Central memory CD4-positive, alpha-beta T cell (primary cell): ENCODE measurements at places on chromosomes 5 and 9.

GRCh38 chr9:6444128-6444527 lies 31.1 kb downstream of the UHRF2 start:
- DNase-seq = no peak

- DNase-seq = no peak
These were observed 108.4 kb downstream of the PSD2 start for GRCh38 chr5:139903795-139904565.

- DNase-seq = no peak
These were observed 20.7 kb downstream of the SLIT3 start for GRCh38 chr5:169280286-169280685.

- no peak for DNase-seq
These were observed 146.5 kb upstream of the TLX3 start for GRCh38 chr5:171162596-171162995.

DNA sequence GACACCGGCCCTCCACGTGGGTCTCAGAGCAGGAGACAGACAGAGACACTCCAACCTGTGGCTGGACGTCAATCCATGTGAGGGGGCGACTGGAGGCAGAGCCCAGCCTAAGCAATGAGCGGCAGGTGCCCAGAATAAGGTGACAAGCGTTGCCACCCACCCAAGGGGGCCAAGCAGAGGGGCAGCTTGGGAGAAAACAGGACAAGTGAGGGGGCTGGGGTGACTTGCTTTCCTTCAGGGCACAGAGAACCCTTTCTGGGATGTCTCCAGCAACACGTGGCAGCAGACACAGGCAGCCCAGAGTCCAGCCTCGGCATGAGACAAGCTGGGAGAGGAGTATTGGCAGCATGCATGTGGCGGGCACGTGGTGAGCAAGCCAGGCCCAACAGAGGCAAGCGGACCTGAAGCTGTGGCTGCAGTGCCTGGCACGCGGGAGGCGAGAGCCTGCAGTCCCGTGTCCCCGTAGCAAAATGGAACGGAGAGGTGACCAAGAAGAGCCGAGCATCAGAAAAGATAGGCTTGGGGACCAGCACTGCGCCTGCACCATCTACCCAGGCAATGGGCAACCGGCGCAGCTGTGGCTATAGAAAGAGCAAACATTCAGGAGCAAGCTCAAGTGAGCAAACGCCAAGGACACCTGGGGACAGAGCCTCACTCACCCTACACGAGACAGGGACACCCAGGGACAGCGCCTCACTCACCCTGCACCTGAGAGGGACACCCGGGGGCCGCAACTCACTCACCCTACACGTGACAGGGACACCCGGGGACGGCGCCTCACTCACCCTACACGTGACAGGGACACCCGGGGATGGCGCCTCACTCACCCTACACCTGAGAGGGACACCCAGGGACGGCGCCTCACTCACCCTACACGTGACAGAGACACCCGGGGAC lies 6.2 kb downstream of the TERT start:
- no peak for DNase-seq

- no peak for DNase-seq
These were observed 48.2 kb downstream of the DAPK1 start for GRCh38 chr9:87545858-87546257.

- no peak for DNase-seq
These were observed 40.9 kb downstream of the CETN3 start for GRCh38 chr5:90368454-90369246.

GRCh38 chr5:34534523-34535103 lies 121.5 kb upstream of the RAI14 start:
- no peak for DNase-seq

DNA sequence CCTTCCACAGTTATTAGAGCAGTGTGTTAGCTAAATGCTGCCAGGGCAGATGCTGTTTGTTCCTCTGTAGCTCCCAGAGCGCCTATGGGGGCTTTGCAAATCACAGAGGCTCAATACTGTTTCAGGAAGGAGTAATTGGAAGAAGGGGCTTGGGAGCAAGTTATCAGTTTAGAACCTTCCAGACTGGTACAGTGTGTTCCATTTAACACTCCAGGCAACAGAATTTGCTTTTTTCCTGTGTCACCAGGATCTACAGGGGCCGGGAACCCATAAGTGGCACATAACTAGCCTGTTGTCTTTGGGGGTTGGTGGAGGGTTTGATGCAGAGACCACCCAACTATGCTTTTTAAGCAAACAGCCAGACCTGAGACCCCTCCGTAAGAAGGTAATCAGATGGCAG lies 307.3 kb upstream of the KCNN2 start:
- no peak for DNase-seq

DNA sequence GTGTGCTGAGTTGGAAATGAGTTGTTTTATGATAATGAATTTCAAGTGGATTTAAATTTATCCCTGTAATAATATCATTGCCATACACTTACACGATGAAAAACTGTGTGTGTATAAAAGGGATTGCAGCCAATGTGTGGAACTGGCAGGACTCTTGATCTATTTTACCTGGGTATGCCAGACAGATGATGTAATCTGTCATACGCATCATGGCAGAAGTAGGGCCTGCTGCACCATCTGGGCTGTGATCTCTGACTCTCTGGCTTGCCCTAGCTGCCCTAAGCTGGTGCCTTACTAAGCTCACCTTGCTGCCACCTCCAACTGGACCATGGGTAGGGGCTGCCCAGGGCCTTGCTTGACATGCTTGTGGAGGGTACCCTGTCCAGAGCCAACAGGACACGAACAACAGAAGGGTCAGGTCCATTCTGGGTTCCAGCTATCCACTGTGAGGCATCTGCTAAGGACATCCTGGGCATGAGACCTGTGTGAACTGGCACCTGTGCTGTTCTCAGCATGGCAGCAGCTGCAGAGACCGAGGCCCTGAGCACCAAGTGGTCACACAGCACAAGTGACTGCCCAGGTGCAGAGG lies 184.2 kb downstream of the FSTL4 start:
- DNase-seq = no peak

- no peak for DNase-seq
These were observed 46.3 kb downstream of the AP3S1 start for GRCh38 chr5:115888027-115888426.

- DNase-seq = no peak
These were observed 415.7 kb downstream of the ZNF608 start for GRCh38 chr5:124330595-124331220.

GRCh38 chr5:35320029-35320428 lies 89.7 kb upstream of the PRLR start:
- no peak for DNase-seq

- DNase-seq = no peak
These were observed 8.7 kb downstream of the EBF1 start for GRCh38 chr5:159091065-159091464.

DNA sequence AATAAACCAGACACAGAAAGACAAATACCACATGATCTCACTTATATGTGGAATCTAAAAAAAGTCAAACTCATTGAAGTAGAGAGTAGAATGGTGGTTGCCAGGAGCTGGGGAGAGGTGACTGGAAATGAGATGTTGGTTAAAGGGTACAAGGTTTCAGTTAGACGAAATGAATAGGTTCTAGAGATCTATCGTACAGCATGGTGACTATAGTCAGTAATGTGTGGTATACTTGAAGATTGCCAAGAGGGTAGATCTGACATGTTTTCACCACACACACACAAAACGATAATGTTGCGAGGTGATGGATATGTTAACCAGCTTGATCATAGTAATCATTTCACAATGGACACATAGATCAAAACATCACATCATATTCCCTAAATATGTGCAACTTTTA lies 46.4 kb downstream of the FGF1 start:
- no peak for DNase-seq

DNA sequence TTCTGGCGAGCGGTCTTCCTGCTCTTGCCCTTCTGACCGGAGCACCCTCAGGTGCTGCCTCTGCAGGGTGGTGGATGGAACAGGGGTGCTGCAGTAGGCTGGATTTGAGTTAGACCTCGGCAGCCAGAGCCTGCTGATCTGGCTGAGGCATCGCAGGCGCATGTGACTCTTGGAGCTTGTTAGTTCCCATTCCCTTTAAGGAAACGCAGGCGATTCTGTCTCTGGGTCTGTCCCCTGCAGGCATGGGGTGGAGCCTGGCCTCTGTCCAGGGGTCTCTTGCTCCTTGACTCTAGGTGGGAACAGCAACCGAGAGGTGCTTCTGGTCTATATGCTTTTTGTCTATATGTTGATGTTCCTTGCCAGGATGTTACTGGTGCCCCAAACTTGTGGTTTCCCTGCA lies 3.1 kb downstream of the WNK2 start:
- no peak for DNase-seq

- no peak for DNase-seq
These were observed 28.4 kb upstream of the TRIO start for GRCh38 chr5:14114615-14115251.

DNA sequence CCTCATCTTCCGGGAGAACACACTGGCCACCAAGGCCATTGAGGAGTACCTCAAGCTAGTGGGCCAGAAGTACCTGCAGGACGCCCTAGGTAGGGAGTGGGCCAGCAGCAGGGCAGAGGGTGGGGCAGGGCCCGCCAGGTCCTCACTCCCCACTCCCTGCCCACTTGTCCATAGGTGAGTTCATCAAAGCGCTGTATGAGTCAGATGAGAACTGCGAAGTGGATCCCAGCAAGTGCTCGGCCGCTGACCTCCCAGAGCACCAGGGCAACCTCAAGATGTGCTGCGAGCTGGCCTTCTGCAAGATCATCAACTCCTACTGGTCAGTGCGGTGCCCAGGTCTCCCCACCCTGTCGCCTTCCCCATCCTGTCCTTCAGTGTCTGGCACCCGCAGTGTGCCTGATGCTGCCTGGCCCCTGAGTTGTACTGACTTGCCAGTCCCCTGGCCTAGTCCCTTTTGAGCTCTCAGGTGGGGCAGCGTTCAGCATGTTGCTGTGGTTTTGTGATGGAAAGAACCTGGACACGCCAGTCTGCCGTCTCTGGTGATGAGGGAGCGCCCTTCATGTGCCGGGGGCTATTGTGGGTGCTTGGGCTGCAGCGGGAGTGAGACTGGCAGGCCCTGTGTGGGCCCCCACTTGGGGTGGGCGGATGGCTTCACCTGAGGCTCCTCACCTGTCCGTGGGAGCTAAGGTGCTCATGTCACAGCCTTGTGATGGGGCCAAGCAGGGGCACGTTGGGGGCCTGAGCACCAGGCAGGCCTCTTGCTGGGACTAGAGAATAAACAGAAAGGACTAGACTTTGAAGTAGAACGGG lies 112.3 kb downstream of the DAB2IP start:
- no peak for DNase-seq

GRCh38 chr9:84756171-84756570 lies 86.6 kb downstream of the NTRK2 start:
- no peak for DNase-seq

DNA sequence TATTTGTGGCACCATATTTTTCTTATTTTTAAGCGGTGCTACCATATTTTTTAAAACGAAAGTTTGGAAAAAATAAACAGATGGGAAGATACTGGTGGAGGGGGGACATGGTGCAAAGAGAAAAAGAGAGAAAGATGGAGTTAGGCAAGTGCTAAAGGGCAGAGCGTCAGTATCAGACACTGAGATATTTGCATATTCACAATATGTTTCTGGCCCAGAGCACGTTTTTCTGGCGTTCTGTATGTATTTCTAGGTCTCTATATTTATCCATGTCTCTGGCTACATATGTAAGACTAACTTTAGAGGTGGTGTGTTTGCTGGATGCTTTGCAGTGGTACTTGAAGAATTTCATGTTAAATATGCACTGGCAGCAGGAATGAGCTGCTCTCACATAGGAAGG lies 414.0 kb downstream of the TLE4 start:
- no peak for DNase-seq

DNA sequence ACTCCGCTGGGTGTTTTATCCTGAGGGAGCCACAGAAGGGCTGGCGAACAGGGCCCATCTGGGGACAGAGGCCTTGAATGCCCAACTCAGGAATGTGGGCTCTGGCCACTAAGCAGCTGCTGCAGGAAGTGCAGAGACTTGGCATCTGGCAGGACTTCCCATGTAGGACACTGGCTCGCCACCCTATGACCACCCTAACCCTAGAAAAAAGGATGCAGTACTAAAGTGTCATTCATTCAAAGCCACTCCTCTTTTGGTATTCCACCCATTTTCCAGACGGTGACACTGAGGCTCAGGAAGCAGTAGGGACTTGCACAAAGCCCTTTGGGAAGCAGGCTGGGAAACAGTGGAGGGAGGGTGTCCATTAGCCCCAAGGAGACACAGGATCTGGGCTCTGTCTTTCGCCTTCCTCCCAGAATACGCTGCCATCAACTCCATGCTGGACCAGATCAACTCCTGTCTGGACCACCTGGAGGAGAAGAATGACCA lies 3.0 kb downstream of the BBLN start:
- DNase-seq = no peak

- DNase-seq = no peak
These were observed 28.5 kb upstream of the MLLT3 start for GRCh38 chr9:20650750-20651299.

GRCh38 chr5:136809382-136809781 lies 444.0 kb upstream of the TRPC7 start:
- DNase-seq = no peak

DNA sequence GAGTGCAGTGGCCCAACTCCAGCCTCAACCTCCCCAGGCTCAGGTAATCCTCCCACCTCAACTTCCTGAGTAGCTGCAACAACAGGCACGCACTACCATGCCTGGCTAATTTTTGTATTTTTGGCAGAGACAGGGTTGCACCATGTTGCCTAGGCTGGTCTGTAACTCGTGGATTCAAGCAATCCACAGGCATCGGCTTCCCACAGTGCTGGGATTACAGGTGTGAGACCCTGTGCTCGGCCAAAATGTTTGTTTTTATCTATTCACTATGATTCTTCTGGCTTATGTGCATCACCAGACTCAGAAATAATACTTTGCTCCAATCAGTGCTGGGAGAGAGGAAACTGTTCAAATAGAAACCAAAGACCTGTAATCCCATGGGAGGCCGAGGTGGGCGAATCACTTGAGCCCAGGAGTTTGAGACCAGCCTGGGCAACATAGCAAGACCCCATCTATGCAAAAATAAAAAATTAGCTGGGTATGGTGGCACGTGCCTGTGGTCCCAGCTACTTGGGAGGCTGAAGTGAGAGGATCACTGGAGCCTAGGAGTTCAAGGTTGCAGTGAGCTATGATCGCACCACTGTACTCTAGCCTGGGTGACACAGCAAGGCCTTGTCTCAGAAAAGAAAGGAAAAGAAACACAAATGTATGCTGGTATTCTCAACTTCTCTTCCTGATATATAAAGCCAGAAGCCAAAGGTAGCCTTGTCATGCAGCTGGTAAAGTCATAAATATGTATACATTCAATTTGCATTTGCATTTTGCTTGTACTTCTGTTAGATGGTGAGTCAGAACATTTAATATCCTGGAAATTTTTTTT lies 4.5 kb downstream of the PIP5K1B start:
- DNase-seq = no peak

GRCh38 chr9:27408482-27408881 lies 111.5 kb upstream of the EQTN start:
- no peak for DNase-seq

GRCh38 chr5:93930098-93930497 lies 188.7 kb upstream of the POU5F2 start:
- no peak for DNase-seq
